Activated naive CD4-positive, alpha-beta T cell treated with anti-CD3 and anti-CD28 coated beads, Interleukin-2, amount 50 U/mL, for 16 hours (primary cell): ENCODE measurements at places on chromosomes 3 and 15.

GRCh38 chr15:81516461-81516860 lies 142.4 kb upstream of the TMC3 start:
- DNase-seq, result no peak

- no peak for DNase-seq
Observed at GRCh38 chr15:80582816-80583423, 112.2 kb upstream of the ABHD17C start.

- DNase-seq, result no peak
Observed at GRCh38 chr3:121574449-121574848, 6.7 kb downstream of the ARGFX start.

GRCh38 chr15:49110158-49110944 lies 45.0 kb downstream of the COPS2 start:
- DNase-seq, result no peak

- DNase-seq, result no peak
Observed at GRCh38 chr15:25773248-25773647, 89.9 kb downstream of the ATP10A start.

DNA sequence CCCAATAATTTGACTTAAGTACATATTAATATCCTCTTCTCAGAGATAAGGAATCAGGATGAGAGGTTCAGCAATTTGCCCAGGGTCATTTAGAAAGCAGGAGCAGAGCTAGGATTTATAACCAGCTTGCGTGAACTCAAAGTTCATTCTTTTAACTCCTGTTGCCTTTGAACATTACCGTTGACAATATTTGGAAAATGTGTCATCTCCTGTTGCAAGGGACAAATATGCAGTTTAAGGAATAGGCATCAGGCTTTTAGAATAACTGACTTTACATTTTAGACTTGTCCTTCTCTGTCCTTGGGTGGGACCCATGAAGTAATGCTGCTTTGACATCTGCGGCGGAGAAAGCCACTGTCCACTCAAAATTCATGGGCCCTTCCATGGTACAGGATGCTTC lies 252.2 kb upstream of the RGMA start:
- DNase-seq, result no peak

- no peak for DNase-seq
Observed at GRCh38 chr3:8290611-8291010, 211.0 kb upstream of the LMCD1 start.

DNA sequence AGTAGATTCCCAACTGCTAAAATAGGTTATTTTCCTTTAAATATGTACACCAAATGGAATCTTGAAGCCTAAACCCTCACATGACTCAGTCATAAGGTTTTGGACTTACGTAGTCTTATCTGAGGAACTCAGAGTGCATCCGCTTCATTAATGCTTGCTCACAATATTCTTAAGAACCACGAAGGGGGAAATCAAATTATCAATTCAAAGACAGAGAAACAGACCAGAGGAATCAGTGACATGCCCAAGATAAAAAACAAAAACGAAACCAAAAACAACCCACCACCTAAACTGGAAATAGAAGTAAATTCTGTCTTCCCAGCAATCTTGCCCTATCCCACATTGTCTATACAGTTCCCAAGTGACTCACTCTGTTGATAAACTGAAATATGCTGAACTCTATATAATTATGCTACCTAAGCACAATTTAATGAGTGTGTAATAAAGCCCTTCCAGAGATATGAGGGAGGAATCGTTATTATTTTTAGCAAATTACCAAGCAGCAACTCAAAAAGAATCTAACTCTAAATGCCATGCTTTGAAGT lies 135.4 kb upstream of the CBLB start:
- DNase-seq, result no peak

DNA sequence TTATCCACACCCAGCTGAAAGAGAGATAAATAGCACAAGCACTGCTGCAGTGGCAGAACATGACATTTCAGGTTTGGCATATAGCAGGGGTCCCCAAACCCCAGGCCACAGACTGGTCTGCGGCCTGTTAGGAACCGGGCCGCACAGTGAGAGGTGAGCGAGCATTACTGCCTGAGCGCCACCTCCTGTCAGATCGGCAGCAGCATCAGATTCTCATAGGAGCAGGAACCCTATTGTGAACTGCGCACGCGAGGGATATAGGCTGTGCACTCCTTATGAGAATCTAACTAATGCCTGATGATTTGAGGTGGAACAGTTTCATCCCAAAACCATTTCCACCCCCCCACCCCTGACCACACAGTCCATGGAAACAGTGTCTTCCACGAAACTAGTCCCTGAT lies 54.6 kb downstream of the CCR4 start:
- no peak for DNase-seq
